ENCODE measurements at places on chromosomes 2 and 18.

- no peak for DNase-seq
These were observed 96.3 kb downstream of the B3GNT2 start for GRCh38 chr2:62292190-62292589.

GRCh38 chr18:22282311-22283115, 113.1 kb downstream of the GATA6 start:
- no peak for DNase-seq

DNA sequence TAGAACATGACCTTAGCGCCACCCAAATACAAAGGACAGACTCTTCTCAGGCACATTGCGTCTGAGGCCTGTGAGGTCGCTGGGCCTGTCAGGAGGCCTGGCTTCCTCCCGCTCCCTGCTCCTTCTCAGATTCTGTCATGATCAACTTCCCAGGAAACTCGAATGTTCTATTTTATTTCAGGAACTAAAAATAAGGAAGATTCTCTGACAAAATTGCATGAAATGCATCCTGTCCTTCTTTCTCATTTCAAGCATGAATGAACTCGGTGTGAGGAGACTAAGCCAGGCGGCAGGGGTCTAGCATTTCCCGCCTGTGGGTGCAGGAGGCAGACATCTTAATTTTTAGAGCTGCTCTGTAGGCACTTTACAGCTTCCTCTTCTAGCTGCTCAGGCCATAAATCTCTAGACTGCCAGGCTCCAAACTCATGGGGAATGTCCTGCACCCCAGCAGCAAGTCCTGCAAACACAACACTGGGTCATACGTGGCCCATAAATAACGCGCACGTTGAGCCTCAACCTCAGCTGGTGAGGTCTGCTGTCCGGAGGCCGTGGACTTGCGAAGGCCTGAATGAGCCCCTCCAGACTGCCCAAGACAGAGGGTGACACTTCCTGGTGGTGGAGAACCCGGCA, 109.7 kb upstream of the ZNF236 start:
- no peak for DNase-seq

GRCh38 chr2:201349601-201350000, 7.5 kb downstream of the FLACC1 start:
- no peak for DNase-seq

GRCh38 chr18:76486574-76486973, 8.5 kb downstream of the ZNF516 start:
- DNase-seq: no peak

- DNase-seq: no peak
These were observed 33.2 kb upstream of the SP3 start for GRCh38 chr2:173998386-173998785.

DNA sequence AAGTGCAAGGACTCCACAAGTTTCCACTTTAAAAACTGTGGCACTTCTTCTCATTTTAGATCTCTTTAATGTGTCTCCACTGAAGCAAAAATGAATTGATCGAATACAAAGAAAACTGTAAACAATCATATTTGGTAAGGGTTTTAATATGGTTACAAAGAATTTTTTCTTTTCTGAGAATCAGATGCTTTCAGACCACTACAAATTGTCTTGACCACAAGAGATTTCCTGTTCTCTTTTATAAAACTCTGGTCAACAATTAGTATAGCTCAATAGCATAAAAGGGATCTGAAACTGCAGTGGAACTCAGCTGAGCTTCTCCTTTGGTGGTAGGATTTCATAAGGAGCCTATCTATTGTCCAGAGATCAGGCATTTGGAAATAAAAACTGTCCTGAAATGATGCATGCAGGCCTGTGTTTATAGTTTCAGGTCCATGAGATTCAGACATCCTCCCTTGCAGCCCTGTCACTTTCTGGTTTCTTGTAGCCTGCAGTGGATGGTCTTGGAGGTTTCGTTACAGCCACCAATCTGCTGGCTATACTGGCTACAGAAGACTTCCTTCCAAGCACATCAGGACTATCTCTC, 120.0 kb downstream of the DOCK10 start:
- DNase-seq: no peak

DNA sequence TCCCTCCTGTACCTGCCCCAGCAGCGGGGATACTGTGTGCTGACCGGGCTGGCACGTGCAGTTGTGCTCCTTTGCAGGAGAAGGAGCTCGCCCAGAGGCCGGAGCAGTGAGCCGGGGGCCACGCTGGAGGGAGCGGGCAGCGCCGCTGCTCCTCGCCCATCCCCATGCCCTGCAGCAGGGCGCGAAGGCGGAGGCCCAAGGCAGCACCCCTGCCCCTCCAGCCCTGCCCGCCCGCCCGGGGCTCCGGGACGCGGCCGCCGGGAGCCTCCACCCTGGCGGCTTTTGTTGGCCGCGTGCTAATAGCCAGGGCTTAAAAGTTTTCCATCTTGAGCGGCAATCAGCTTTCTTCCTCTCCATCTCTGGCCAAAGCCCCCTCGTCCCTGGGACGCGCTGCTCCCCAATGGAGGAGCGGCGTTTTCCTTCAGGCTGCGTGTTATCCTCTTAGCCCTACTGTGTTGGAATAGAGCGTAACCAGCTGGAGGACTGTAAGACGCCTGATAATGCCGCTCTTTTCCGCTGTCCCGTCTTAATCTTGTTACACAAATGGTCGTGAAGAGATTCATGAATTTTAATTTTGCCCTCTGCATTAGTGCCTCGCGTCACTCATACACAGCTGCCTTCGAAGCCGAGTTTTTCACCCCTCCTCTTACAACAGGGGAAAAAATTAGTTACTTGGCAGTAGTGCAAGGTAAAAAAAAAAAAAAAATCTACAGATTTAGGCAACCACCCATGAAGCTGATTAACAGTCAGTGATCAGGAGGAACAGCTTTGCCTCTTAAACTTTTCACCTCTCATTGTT, 172.9 kb upstream of the SIX3 start:
- DNase-seq: no peak

DNA sequence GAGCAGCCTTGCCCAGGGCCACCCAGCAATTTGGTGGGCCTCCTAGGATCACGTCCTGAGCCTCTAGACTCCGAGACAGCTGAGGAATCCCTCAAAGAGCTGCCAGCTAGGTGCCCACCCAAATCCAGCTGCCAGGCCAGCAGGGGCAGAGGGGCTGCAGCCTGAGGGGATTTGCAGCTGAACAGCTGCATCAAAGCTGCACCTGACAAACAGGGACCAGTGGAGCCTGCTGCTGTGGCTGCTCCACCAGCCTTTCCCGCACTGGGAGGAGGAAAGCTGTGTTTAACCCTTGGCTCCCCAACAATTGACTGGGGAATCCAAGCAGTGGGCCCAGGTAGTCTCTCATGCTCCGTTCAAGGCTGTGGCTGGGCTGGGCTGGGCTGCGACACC, 8.2 kb downstream of the ADRA2B start:
- no peak for DNase-seq

GRCh38 chr18:61335684-61336555, 2.7 kb downstream of the CDH20 start:
- no peak for DNase-seq

All from K562 (cell line).